ENCODE measurements at places on chromosomes 3 and 15.

DNA sequence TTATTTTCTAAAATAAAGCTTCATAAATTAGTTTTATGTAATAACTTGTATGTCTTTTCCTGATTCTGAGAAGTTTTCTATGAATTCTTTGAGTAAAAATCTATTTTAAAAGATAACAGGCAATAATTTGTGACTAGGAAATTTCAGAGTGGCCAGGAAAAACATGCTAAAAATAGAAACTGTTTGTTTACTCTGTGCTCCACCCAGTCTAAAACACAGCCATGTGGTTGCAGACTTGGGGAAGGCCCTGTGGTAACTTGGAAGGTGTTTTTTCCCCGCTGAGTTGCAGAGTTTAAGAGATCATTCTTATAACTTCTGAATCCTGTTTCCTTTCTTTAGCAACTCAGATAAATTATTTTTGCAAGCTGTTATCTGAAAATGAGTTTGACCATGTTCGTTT lies 21.9 kb downstream of the PLCL2 start:
- DNase-seq: peak; percentile 22

GRCh38 chr3:41751597-41751996 lies 210.3 kb downstream of the ULK4 start:
- no peak for DNase-seq

DNA sequence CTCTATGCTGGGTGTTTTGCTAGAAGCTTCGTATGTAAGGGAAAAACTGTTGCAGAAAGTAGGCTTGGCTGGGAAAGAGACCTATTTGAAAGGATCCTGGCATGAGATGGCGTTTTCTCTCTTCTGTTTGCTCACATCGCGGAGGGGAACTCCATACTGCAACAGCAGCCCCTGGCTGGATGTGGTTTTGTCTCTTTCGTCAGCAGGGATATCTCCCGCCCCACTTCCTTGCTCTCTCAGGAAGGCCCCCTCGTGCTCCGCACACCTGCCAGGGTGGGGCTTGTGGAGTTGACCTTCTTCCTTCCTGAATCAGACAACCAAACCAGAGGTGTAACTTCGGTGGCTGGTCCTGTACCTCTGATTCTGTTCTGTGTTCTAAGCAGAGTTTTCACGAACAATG lies 26.4 kb upstream of the MYZAP start:
- DNase-seq: peak; percentile 89

DNA sequence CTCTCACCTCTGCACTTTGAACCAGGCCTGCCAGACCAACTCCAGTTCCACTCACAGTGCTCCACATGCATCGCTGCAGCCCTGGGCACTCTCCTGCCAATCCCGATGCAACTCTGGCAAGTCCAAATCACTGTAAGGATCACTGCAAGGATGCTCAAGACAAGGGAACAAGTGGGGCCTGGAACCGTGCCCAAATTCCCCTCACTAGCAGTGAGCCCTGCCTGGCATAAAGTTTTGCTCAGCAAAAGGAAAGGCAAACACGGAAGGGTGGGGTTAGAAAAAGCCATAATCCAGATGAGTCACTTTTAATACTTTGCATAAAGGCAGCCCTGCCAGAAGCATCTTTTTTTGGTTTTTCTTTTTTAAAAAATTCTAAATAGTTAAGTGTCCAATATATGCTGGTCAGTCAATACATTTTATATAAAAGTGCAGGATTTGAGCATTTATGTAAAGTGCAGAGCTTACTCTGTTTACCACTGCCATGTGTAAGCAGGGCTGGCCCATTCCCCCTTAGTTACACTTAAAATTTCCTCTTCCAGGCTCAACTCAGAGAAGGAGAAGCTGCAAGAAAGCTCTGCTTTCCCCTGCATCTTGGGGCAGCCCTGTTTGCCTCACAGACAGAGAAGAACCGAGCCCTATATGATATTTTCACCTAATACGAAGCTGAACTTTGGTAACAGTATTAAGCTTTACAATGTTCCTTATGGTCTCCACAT lies 102.2 kb downstream of the CD47 start:
- peak; percentile 47 for DNase-seq

DNA sequence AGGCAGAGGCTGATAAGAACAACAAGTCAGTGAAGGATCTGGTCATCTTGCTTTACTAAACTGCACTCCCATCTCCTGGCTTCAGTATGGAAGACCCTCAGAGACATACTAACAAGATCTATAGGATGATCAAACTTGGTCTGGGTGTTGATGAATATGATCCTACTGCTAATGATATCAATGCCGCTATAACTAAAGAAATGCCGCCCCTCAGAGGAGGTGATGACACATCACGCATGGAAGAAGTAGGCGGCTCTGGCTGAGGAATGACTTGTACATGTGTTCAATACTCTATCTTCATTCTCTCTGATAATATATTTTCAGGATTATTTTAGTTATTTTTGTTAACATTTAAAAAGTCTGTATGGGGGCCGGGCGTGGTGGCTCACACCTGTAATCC lies 17.5 kb upstream of the EIF2B5 start:
- DNase-seq: no peak

DNA sequence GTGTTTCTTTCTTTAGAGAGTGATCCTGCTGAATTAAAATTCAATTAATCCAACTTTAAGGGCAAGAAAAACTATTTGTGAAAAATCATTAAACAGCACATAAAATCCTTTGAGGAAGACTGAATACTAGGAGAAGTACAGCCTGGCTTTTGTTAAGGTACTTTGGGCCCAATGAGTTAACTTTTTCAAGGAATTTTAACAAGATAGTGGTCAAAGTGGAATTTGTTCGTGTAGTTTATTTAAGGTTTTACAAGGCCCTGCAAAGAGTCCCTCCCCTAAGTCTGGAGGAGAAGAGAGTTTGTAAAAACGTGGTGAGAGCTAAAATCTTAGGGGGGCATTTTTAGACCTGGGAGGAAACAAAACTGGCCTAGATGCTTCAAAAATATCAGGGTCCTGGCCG lies 26.0 kb upstream of the TRIM71 start:
- DNase-seq: no peak

DNA sequence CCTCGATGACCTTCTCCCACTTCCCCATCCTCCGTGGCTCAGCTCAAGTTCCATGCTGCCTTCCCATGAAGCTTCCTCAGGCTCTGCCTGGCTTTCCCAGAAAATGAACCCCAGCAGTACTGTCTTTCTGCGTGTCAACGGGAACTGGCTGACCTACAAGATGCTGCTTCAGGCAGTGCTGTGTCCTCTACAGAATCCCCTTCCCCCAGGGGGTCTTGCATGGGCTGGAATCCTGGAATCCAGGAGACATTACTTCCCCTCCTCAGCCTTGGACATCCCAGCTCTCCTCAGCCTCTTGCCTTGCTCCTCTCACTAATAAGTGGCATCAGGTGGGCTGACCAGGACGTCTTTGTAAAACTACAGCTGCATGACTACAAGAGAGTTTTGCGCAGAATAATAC lies 5.4 kb downstream of the CCDC12 start:
- no peak for DNase-seq

- DNase-seq: no peak
These were observed 510 bp upstream of the GOLGB1 start for GRCh38 chr3:121750087-121750415.

GRCh38 chr15:79035111-79035601 lies 55.4 kb downstream of the RASGRF1 start:
- DNase-seq: no peak

GRCh38 chr3:46138581-46138980 lies 69.5 kb downstream of the CCR1 start:
- no peak for DNase-seq

GRCh38 chr15:23532024-23532423 lies 33.5 kb upstream of the MKRN3 start:
- no peak for DNase-seq
